ENCODE measurements at places on chromosomes 2 and 18.

- DNase-seq: no peak
Observed at GRCh38 chr2:21269382-21269781, 145.6 kb downstream of the TDRD15 start.

DNA sequence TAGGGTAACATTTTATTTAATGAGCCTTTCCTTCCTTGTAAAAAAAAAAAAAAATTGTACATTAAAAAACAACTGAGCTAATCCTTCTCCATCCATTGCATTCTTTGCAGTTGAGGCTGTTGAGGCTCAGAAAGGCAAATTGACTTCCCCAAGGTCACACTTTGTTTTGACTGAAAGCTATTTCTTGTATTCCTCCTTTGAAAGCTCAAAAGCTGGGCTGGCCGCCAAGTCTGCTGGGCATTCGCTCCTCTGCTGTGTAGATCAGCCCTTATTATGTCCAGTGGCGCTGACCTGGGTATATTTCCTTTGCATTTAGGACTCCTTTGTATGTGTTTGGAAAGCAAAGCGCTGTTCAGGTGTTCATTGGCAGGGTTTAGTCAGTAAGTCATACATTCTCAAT, 44.0 kb downstream of the SGPP2 start:
- no peak for DNase-seq

DNA sequence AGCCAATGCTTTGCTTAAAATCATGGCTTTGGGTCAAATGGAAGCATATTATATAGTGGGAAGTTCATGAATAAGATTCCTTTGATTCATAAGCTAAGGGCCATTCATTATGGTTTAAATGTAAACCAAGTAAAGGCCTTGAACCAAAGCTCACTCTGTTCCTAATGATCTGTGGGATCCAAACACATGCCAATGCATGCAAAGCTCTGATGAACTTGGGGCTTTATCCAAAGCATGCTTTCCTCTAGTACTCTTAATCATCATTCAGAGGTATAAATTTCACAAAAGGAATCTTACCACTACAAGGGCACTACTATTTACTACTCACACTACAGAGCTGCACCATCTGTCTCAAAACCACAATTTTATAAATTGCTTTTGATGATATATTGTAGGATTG, 102.8 kb upstream of the RBMS1 start:
- no peak for DNase-seq

DNA sequence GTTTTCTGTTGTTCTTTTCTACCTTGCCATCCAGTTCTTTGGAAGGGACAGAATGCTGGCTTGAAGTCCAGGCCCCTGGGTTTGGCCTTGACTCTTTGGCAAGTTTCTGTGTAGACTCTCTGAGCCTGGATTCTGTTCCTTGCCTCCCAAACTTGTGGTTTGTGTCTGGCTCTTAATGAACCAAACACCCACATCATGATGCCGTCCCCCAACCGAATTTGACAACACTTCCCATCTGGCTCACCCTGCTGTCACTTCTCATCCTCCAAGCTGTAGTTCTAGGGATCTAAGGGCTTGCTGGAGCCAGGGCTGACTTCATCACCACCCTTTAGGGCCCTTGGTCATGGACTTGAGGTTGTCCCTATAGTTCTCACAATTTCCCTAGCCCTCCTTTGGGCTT, 68.9 kb upstream of the CELF4 start:
- no peak for DNase-seq

GRCh38 chr2:236847538-236848263, 238.0 kb upstream of the COPS8 start:
- no peak for DNase-seq

DNA sequence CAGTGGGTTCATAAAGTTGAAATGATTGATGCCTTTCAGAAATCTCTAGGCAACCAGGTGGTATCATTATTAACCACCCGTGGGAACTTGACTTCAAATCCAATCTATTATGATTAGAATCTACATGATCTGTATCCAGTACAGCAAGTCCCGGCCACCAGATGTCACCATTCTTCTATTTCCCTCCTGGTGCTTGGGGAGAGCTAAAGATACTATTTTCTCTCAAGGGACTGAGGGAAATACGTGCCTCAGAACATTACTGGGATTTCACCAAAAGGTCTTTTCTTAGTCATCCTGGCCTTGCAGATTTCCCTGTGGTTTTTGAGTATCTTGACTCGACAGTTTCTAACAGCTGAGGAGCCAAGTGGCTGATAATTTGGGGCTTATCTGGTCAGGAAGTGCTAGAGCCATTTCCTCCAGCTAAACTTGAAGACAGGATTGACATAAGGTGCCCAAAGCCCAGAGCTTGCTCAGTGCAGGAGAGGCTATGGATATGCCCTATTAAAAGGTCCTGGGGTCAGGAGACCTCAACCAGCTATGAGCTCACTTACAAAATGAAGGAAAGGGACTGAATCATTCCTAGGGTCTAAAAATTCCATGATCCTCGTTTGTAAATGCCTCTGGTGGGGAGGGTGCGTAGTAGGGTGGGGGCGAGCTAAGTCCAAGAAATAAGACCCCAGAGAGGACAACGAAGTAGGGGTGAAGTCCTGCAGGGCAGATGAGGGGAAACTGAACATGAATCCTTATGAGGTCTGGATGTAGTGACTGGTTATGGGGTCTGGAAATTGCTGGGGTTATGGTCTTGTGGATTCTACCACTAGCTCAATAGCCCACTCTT, 135.4 kb upstream of the MGAT5 start:
- DNase-seq: peak; percentile 99

- no peak for DNase-seq
Observed at GRCh38 chr2:18067588-18068384, 189.3 kb downstream of the KCNS3 start.

DNA sequence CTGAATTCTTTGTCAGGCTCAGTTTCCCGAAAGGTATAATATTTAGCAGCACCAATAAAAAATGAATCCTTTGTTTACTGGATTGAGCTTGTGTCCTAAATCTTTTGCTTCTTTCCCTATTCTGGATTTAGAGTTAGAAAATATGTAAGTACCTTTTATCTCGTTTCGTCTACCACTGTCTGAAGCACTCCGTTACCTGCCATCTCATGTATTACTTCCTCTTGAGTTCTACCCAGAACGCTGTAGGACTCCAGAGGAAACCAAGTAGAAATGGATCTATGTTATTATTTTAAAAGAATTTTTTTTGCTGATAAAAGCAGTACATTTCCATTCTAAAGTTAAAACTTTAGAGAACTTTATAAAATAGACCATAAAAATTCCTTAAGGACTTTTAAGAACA, 13.5 kb downstream of the ANKRD12 start:
- DNase-seq: no peak

DNA sequence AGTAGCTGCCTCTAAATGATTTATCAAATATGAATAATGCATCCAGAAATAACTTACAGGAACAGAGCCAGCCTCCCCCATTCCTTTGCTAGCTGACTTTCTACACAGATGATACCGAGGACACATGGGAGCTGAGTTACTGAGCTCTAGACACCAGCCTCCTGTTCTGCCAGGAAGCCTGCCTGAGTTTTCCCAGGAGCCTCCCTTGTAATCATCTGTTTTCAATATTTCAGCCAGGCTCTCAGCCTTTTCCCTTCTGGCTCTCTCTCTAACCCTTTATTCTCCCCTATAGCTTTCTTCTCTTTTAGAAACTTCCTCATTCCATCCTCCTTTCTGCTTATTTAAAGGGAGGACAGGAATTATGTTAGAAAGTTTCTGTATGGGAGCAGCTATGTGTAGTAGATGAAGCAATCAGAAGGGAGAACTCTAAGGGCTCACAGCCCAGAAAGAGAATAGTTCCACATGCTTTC, 911.6 kb downstream of the TDRD15 start:
- no peak for DNase-seq

DNA sequence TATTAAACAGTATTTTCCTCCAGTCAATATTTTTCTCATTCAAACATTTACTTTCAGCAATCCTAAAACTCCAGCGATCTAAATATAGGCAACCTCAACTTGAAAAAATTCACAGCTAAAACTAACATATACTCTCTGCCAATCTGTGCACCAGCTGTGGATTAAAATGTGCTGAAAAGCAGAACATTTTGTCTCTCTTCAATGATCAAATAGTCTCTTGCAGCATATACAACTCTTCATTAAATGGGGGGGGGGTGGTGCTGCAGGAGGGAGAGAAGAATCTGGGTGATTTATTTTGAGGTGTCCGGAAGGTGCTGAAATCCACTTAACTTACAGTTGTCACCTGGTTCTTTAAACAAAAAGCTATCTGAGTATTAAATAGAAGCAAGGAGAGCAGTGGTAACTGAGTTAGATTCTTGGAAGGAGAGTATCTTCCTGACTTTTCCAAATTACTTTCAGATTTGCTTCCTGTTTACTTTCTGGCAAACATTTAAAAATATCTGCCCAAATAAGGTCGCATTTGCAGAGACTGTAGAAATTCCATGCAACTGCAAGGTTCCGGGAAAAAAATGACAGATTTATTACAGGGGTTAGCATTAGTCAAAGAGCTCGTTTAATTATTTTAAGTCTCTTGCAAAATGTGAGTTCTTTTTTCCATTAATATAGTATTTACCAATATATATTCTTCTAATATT, 904.7 kb upstream of the ACVR2A start:
- DNase-seq: peak; percentile 58

DNA sequence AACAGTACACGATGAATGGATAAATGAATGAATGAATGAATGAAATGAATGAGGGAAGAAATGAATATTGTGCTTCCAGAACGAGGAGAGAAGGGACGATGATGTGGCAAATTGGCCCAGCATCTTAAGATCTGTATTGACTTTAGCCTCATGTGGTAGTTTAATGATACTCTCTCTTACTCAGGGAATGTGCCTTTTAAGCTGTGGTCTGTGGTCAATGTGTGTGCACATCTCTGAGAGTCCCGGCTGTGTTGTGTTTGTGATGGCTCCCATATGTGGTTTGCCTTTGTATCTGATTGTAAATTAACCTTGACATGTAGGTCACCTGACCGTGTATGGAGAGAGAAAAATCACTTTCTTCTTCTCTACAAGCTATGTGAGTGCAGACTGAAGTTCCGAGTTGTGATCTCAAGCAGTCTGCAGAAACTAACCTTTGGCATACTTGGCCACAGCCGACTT, 91.2 kb downstream of the NEDD4L start:
- DNase-seq: peak; percentile 38

- peak; percentile 86 for DNase-seq
Observed at GRCh38 chr18:35513181-35513936, 15.6 kb upstream of the INO80C start.

DNA sequence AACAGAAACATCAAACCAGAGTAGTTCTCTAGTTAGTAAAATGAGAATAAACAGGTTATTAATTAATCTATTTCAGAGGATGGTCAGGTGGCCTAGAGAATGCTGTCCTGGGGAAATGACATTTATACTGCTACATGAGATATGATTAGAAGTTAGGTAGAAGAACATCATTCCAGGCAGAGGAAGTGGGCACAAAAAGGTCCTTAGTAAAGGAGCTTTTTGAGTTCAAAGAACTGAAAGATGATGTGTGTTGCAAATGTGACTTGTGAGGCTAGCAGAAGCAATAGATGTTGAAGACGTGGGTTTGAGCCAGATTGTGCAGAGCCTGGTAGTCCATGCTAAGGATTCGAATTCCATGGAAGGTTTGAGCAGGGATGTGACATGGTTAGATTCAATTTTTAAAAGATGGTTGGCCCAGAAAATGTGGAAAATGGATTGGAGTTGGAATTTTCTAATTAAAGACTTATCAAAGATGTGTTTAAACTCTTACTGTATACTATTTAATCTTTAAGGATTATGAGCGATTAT, 34.2 kb downstream of the RAB10 start:
- peak; percentile 15 for DNase-seq

- peak; percentile 11 for DNase-seq
Observed at GRCh38 chr2:150041722-150042425, 445.6 kb downstream of the RND3 start.

GRCh38 chr2:169014780-169015179, 16.3 kb downstream of the ABCB11 start:
- DNase-seq: no peak

GRCh38 chr2:112827604-112828185, 8.9 kb downstream of the IL1B start:
- DNase-seq: no peak

DNA sequence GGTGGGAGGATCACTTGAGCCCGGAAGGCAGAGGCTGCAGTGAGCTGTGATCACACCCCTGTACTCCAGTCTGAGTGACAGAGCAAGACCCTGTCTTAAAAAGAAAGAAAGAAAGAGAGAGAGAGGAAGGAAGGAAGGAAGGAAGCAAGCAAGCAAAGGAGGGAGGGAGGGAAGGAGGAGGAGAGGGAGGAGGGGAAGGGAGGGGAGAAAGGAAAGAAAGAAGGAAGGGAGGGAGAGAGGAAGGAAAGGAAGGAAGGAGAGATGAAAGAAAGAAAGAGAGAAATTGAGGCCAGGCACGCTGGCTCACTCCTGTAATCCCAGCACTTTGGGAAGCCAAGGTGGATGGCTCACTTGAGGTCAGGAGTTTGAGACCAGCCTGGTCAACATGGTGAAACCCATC, 2.3 kb upstream of the NCKAP1 start:
- DNase-seq: no peak

- no peak for DNase-seq
Observed at GRCh38 chr18:79597831-79598632, 81.6 kb upstream of the CTDP1 start.

DNA sequence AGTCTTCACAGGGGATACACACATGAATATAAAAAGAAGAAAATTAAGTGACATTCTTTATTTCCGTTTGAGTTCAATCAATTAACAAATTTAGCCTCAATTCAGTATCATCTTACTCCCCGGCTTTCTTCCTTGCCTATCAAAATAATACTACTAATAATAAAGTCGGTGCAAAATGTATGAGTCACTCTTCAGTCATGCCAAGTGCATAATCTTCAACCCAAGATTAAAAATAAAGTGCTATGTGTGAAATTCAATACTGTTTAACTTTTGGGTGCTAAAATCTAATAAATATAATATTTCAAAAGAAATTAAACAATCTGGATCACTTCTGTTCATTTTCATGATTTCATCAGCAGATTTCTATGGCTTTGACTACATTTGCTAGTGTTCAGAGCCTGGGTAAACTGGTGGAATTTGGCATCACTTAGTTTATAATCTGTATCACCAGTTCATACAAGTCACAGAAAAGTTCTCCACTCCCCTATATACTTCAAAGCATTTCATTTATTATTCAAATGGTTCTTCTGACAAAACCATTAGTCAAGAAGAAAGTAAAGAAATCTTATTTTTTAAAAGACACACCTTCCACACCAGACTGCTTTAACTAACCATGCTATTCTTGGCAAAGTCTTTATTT, 183.6 kb downstream of the THADA start:
- peak; percentile 62 for DNase-seq

- peak; percentile 49 for DNase-seq
Observed at GRCh38 chr2:25054720-25055119, 12.8 kb downstream of the EFR3B start.

DNA sequence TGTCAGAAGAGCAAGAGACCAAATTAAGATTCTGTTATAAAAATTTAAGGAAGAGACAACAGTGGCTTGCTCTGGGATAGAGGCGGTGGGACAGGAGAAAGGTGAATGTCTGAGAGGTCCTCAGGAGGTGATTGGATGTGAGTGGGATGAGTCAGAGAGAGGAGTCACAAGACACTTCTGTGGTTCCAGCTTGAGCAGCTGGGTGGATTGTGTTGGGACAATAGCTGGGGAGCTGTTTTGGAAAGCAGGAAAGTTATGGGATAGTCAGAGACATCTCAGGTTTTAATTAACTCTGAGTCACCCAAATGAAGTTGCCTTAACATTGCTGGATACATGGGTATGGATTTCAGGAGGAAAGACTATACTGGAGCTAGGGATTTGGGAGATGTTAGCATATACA, 218.0 kb upstream of the TRIB2 start:
- DNase-seq: peak; percentile 60

- no peak for DNase-seq
Observed at GRCh38 chr18:50508228-50508627, 51.7 kb upstream of the MAPK4 start.

GRCh38 chr18:9762526-9762925, 54.4 kb downstream of the RAB31 start:
- DNase-seq: no peak

Data from fibroblast of the aortic adventitia (primary cell).